ENCODE measurements at places on chromosomes 16 and 17.

- DNase-seq = no peak
These were observed 7.9 kb upstream of the WFIKKN1 start for GRCh38 chr16:622920-623280.

- DNase-seq = no peak
These were observed 16.0 kb upstream of the DLX4 start for GRCh38 chr17:49952912-49953497.

- DNase-seq = peak; percentile 71
These were observed 145.0 kb downstream of the SEC14L1 start for GRCh38 chr17:77285594-77286390.

GRCh38 chr16:55501549-55502322 is 7.1 kb upstream of the LPCAT2 start:
- no peak for DNase-seq

DNA sequence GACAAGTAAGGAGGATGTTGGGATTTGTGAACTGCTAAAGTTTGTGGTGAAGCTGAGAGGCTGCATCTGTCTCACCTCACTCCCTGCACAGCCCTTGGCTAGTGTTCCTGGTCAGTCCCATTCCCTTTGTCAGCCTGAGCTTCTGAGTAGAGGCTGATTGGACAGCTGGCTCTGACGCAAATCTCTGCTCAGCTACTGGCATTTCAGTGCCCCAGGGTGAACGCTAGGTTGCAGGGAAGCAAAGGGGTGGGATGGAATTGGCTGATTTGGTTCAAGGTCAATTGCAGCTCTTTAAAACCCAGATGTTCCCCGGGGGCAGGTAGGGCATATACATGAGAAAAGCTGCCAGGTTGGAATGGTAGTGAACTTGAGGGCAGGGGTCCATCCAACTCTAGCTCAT is 23.1 kb upstream of the CNOT1 start:
- DNase-seq = peak; percentile 32

GRCh38 chr17:79855331-79856124 is 16.3 kb upstream of the CBX4 start:
- DNase-seq = no peak
